Activated CD4-positive, alpha-beta T cell treated with anti-CD3 and anti-CD28 coated beads for 36 hours (primary cell): ENCODE measurements at places on chromosomes 13 and 19. TPM values are rescaled to one million over a fixed set of nuclear protein-coding genes. Genes with fewer than 3 reads are reported as not detected.
A peak's percentile ranks its signal among the peaks of the same experiment; 100 is the strongest.

Gene PGLYRP2
- 0.14 TPM for total RNA-seq

Gene ADAMTSL5
- 3.8 TPM for total RNA-seq

- DNase-seq: no peak
- no peak overlapping the region for H3K4me3 ChIP-seq
- no peaks in the 10 kb centered on the region for H3K36me3 ChIP-seq
- H3K27ac ChIP-seq: no peak overlapping the region
Measured at GRCh38 chr13:113283904-113284303, 13.1 kb upstream of the LAMP1 start.

DNA sequence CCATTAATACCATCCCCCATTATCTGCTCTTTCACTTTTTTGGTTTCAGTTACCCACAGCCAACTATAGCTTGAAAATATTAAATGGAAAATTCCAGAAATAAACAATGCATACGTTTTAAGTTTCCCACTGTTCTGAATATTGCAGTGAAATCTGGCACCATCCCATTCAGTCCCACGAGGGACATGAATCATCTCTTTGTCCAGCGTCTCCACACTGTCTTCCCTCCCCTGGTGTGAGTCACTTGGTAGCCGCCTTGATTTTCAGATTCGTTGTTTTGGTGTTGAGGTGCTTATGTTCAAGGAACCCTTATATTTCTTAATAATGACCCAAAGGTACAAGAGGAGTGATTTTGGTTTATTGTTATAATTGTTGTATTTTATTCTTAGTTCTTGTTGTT lies 246.1 kb downstream of the DCT start:
- no peak for DNase-seq
- no peak overlapping the region for H3K4me3 ChIP-seq
- no peak overlapping the region for H3K27ac ChIP-seq
- H3K36me3 ChIP-seq: no peaks in the 10 kb centered on the region
- H3K4me1 ChIP-seq: peaks cover 23% of the 10 kb centered on the region

- H3K27me3 ChIP-seq: no peaks in the 10 kb centered on the region
- no peak overlapping the region for H3K27ac ChIP-seq
- H3K4me3 ChIP-seq: no peak overlapping the region
- no peaks in the 10 kb centered on the region for H3K36me3 ChIP-seq
Measured at GRCh38 chr13:24362435-24362952, 53.1 kb downstream of the C1QTNF9 start.

GRCh38 chr13:34941835-34942731 lies at the start of gene NBEA:
Gene NBEA, plus strand, starts transcription at chr13:34942270. Its CDS starts 551 bp downstream, at chr13:34942821.
- DNase-seq: peak; percentile 86
- no peaks in the 10 kb centered on the region for H3K36me3 ChIP-seq
- peaks cover 33% of the 10 kb centered on the region for H3K27me3 ChIP-seq
- peak within 1 kb of the TSS; percentile 20 for H3K27ac ChIP-seq
- peaks cover 22% of the 10 kb centered on the region for H3K4me1 ChIP-seq
- H3K4me3 ChIP-seq: peak within 1 kb of the TSS; percentile 83

DNA sequence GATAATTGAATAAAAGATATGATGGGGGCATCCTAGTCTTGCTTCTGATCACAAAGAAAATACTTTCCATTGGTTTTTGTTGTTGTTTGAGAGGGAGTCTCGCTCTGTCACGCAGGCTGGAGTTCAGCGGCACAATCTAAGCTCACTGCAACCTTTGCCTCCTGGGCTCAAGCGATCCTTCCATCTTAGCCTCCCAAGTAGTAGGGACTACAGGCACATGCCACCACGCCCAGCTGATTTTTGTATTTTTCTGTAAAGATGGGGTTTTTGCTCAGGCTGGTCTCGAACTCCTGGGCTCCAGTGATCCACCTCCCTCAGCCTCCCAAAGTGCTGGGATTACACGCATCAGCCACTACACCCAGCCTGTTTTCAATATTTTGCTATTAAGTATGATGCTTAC lies 17.1 kb upstream of the PSMC4 start:
- H3K27me3 ChIP-seq: no peaks in the 10 kb centered on the region
- no peak for DNase-seq
- H3K27ac ChIP-seq: peak overlapping the region; percentile 81
- H3K36me3 ChIP-seq: peaks cover 18% of the 10 kb centered on the region
- H3K4me3 ChIP-seq: peak overlapping the region; percentile 15
- H3K4me1 ChIP-seq: peaks cover 71% of the 10 kb centered on the region

Gene AMER2
- total RNA-seq: not detected

- peaks cover 81% of the 10 kb centered on the region for H3K4me1 ChIP-seq
- peak; percentile 76 for DNase-seq
- H3K27me3 ChIP-seq: no peaks in the 10 kb centered on the region
- peak overlapping the region; percentile 99 for H3K27ac ChIP-seq
- H3K36me3 ChIP-seq: peaks cover 39% of the 10 kb centered on the region
Measured at GRCh38 chr19:50361290-50362029, 4.0 kb downstream of the NAPSA start.

- no peak overlapping the region for H3K27ac ChIP-seq
- H3K4me1 ChIP-seq: no peaks in the 10 kb centered on the region
- H3K4me3 ChIP-seq: no peak overlapping the region
- peaks cover 3% of the 10 kb centered on the region for H3K27me3 ChIP-seq
- DNase-seq: peak; percentile 18
Measured at GRCh38 chr19:6126335-6126974, 9.0 kb upstream of the ACSBG2 start.
